ENCODE measurements at places on chromosomes 1 and 21.

- H3K36me3 ChIP-seq: peaks cover 10% of the 10 kb centered on the region
- H3K4me1 ChIP-seq: peaks cover 15% of the 10 kb centered on the region
- H3K4me3 ChIP-seq: no peak overlapping the region
Observed at GRCh38 chr1:30930631-30931173, 22.1 kb upstream of the SDC3 start.

- H3K4me3 ChIP-seq: no peak overlapping the region
- H3K36me3 ChIP-seq: no peaks in the 10 kb centered on the region
- no peak for DNase-seq
- H3K27me3 ChIP-seq: peaks cover 68% of the 10 kb centered on the region
- no peak overlapping the region for H3K27ac ChIP-seq
Observed at GRCh38 chr1:205044741-205045140, 1.7 kb downstream of the CNTN2 start.

DNA sequence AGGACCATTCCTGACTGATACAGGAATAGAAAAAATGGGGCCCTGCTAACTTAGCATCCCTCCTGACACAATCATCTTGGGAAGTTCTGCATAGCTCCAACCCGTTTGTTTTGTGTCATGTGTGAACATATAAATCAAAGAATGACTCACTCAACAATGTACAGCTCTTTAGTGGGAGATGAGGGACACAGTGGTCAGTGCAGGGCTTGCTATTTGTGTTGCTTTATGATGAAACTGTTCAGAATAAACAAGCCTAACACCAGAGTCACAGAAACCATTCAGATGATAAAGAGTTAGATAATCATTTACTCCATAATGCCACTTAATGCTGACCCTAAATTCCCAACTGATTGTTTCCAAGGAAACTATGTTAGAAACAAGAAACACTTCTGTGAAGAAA is 154.2 kb upstream of the ZNHIT6 start:
- H3K27ac ChIP-seq: no peak overlapping the region
- H3K36me3 ChIP-seq: no peaks in the 10 kb centered on the region
- H3K27me3 ChIP-seq: no peaks in the 10 kb centered on the region
- DNase-seq: no peak
- no peak overlapping the region for H3K4me3 ChIP-seq

GRCh38 chr1:30773722-30774358 is 16.3 kb upstream of the LAPTM5 start:
- no peak for DNase-seq
- H3K4me3 ChIP-seq: no peak overlapping the region
- H3K27ac ChIP-seq: no peak overlapping the region
- no peaks in the 10 kb centered on the region for H3K27me3 ChIP-seq
- no peaks in the 10 kb centered on the region for H3K36me3 ChIP-seq

GRCh38 chr1:147625362-147625995 is 44.8 kb downstream of the ACP6 start:
- no peaks in the 10 kb centered on the region for H3K36me3 ChIP-seq
- H3K27ac ChIP-seq: peak overlapping the region; percentile 27
- H3K4me3 ChIP-seq: no peak overlapping the region
- H3K4me1 ChIP-seq: peaks cover 12% of the 10 kb centered on the region
- no peaks in the 10 kb centered on the region for H3K27me3 ChIP-seq
- no peak for DNase-seq

- DNase-seq: no peak
- no peaks in the 10 kb centered on the region for H3K36me3 ChIP-seq
- H3K4me1 ChIP-seq: peaks cover 68% of the 10 kb centered on the region
Observed at GRCh38 chr1:27152829-27153548, 1.9 kb downstream of the SLC9A1 start.

DNA sequence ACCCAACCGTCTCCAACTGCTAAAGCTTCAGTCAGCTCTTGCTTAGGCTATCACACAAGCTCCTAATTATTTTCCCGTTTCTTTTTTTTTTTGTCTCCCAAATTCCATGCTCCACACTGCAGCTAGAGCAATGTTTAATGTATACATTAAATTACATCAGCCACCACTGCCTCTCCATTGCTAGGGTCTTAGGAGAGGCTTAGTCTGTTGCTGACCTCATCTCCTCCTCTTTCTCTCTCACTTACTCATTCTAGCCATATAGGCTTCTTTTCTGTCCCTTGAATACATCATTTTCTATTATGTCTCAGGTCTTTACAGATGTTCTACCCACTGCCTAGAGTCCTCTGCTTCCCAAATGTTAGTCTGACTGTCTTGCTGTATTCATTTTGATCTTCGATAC is 138.1 kb upstream of the ST6GALNAC5 start:
- no peaks in the 10 kb centered on the region for H3K4me1 ChIP-seq
- no peaks in the 10 kb centered on the region for H3K27me3 ChIP-seq
- no peak overlapping the region for H3K4me3 ChIP-seq
- DNase-seq: no peak
- no peaks in the 10 kb centered on the region for H3K36me3 ChIP-seq

DNA sequence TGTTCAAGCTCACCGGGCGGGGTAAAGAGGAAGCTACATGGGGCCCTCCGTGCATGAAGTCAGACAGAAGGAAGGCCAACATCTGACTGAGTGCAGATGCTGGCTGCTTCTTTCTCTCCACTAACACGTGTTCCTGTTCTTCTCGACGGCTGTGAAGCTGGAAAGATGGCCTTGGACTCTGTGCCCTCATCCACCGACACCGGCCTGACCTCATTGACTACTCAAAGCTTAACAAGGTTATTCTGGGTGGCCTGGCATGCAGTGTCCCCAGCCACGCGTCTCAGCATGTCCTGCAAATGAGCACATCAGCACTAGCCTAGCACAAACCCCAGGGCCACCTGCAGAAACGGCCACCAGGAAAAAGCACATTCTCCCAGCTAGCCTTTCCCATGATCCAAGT is 41.2 kb downstream of the ACTN2 start:
- H3K36me3 ChIP-seq: no peaks in the 10 kb centered on the region
- H3K4me1 ChIP-seq: no peaks in the 10 kb centered on the region
- DNase-seq: no peak
- peaks cover 4% of the 10 kb centered on the region for H3K27me3 ChIP-seq

GRCh38 chr1:3609769-3610526 is 1.4 kb downstream of the MEGF6 start:
- H3K27me3 ChIP-seq: peaks cover 18% of the 10 kb centered on the region
- peaks cover 12% of the 10 kb centered on the region for H3K4me1 ChIP-seq
- H3K27ac ChIP-seq: no peak overlapping the region

- DNase-seq: no peak
- no peaks in the 10 kb centered on the region for H3K27me3 ChIP-seq
- H3K4me1 ChIP-seq: peaks cover 23% of the 10 kb centered on the region
- H3K4me3 ChIP-seq: no peak overlapping the region
Observed at GRCh38 chr1:155713075-155713474, 24.2 kb downstream of the DAP3 start.

DNA sequence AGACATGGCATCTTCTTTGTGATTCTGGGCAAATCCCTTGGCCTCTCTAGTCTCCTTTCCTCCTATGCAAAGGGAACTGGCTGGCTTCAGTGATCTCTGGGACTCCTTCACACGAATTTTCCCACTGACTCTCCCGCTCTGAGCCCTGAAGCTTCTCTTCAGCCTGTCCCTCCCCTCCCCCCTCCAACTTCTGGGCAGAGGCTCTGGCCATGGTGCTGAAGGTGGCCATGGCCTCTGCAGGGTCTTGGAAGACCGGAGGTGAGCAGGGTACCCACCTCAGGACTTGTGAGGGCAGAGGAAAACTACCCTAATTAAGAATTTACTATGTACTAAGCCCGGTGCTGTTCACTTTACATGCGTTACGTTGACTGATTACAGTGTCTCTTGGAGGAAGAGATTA is 29.4 kb upstream of the POU3F1 start:
- H3K4me3 ChIP-seq: no peak overlapping the region
- H3K36me3 ChIP-seq: no peaks in the 10 kb centered on the region
- DNase-seq: no peak
- peaks cover 30% of the 10 kb centered on the region for H3K27me3 ChIP-seq
- no peaks in the 10 kb centered on the region for H3K4me1 ChIP-seq

DNA sequence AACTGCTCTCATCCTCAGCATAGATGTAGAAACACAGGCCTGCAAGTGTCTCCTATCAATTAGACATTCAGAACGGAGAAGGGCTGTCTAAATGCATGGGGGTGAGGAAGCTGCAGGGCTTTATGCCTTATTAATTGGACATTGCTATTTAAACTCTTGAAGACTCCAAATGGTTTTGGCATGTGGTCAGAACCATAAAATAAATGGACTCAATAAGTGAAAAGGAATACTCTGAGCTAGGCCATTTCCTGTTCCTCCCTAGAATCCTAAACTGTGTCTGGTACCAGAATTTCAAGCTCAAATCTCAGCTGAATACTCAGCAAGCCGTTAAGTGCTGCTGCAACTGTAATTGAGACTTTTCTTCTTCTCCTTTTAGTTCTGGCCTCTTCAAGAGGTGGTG is 80.4 kb upstream of the C1orf87 start:
- H3K27me3 ChIP-seq: no peaks in the 10 kb centered on the region
- no peak overlapping the region for H3K4me3 ChIP-seq
- no peak for DNase-seq
- no peaks in the 10 kb centered on the region for H3K36me3 ChIP-seq
- H3K4me1 ChIP-seq: no peaks in the 10 kb centered on the region
- no peak overlapping the region for H3K27ac ChIP-seq

- peaks cover 77% of the 10 kb centered on the region for H3K27me3 ChIP-seq
- H3K27ac ChIP-seq: peak overlapping the region; percentile 36
- peaks cover 5% of the 10 kb centered on the region for H3K4me1 ChIP-seq
- DNase-seq: no peak
- no peaks in the 10 kb centered on the region for H3K36me3 ChIP-seq
Observed at GRCh38 chr1:157155658-157156057, 17.5 kb upstream of the ETV3 start.

GRCh38 chr1:87388411-87388810 is 59.7 kb downstream of the LMO4 start:
- no peaks in the 10 kb centered on the region for H3K36me3 ChIP-seq
- peaks cover 8% of the 10 kb centered on the region for H3K27me3 ChIP-seq
- H3K27ac ChIP-seq: no peak overlapping the region
- H3K4me3 ChIP-seq: no peak overlapping the region
- peaks cover 3% of the 10 kb centered on the region for H3K4me1 ChIP-seq

Measured in naive B cell (primary cell).